Bronchial smooth muscle cell (primary cell): ENCODE measurements at places on chromosomes 11 and 22. TPM values are rescaled to one million over a fixed set of nuclear protein-coding genes. Genes with fewer than 3 reads are reported as not detected.

The CPT1A gene
- total RNA-seq: 37.2 and 53.9 TPM in 2 replicates

The BARX2 gene
- total RNA-seq: not detected in 2 replicates

The PLEKHA7 gene
- total RNA-seq: under 0.01 and 0.17 TPM in 2 replicates

The PARVA gene
- total RNA-seq: 21.0 and 26.0 TPM in 2 replicates

The ACRV1 gene
- total RNA-seq: not detected in 2 replicates

The ZBTB44 gene
- 14.0 and 32.0 TPM in 2 replicates for total RNA-seq
